ENCODE measurements at places on chromosomes 4 and X. TPM values are rescaled to one million over a fixed set of nuclear protein-coding genes. Genes with fewer than 3 reads are reported as not detected.

PWWP3B gene
- total RNA-seq = not detected

PSAPL1 gene
- not detected for total RNA-seq

DNA sequence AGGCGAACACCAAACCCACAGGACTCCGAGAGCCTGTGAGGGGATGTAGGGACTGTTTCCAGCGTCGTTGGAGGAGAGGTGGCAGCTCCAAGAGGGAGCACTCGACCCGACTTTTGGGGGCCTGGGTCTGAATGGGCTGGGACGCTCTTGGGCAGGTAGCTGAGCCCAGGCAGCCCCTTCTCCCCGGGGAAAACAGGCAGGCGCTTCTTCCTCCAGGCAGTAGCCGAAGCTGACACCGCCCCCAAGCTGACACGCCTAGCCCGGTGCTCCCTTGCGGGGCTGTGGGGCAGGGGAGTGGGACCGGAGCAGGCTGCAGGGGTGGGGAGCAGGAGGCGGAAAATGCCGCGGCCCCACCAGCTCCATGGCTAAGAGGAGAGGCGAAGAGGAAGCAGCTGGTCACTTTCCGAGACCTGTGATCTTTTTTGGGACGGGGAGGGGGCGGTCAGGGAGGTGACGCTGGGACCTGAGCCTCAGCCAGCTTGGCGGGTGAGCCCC, 4.2 kb downstream of the NKX1-1 start:
- DNase-seq = no peak

FGFR3 gene
- total RNA-seq = 0.30 TPM

DNA sequence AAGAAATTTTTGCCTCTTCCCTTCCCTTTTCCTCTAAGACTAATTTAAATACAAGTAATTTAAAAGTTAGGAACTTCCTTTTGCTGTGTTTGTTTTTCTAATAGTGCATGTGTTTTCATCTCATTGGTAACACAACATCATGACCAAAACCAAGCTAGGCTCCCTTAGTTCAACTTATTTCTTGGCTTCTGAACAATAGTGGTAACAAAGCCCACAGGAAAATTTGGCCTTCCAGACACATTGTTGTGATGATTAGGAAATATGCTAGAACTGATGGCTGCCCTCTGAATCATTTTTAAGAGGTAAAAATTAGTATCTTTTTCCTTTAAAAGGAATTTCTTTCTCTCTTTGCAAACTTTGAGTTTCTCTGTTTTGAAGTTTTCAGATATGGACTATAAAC, 25.5 kb upstream of the TEC start:
- no peak for DNase-seq

GRCh38 chr4:53208753-53209152, 157.1 kb downstream of the SCFD2 start:
- DNase-seq = no peak

PGK1 gene
- total RNA-seq = 1,063 TPM
